ENCODE measurements at places on chromosomes 12 and 14.

- DNase-seq, result no peak
Observed at GRCh38 chr14:93951635-93952540, 24.5 kb downstream of the ASB2 start.

DNA sequence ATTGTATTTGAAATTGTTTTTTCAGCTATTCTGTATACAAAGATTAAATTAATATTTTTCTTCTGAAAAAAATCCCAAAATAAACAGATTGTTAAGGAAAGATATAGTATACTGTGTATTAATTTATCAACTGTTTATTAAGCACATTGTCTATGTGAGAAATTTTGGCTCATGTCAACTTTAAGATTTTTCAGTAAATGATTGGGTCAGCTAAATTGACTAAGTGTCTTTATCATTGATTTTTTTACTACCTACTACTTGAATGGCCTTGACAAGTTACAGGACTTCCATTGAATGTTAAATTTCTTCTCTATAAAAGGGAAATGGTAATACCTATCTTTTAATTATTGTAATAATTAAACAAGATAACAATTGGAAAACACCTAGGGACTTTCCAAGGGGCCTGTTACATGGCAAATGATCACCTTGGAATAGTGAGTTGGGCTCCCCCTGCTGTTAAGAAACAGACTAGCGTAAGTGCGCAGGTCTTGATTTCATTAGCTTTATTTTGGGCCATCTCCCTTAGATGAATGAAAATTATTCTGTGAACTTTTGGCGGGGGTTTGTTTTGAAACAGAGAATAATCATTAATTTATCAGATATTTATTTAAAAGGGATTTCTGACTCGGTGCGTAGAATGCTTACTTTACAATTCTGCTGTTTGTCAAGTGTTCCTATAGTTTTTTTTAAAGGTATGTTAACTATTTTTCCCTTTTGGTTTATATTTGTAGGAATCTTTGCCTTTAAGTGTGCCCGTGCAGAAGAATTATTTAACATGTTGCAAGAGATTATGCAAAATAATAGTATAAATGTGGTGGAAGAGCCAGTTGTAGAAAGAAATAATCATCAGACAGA lies 14.5 kb upstream of the CCT2 start:
- peak; percentile 3 for DNase-seq

DNA sequence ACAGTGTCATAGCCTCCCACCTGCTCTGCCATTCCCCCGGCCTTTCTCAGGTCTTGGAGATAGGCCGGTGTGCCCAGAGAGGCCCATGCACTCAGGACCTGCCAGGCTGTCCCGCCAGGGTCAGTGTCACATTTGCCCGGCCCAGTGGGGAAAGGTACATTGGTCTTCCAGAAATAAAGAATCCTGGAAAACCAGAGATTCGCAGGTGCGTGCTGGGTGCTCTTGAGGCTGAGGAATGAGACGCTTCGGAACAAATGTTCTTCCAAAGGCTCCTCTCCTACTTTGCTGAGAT lies 205.8 kb upstream of the RTL1 start:
- no peak for DNase-seq

DNA sequence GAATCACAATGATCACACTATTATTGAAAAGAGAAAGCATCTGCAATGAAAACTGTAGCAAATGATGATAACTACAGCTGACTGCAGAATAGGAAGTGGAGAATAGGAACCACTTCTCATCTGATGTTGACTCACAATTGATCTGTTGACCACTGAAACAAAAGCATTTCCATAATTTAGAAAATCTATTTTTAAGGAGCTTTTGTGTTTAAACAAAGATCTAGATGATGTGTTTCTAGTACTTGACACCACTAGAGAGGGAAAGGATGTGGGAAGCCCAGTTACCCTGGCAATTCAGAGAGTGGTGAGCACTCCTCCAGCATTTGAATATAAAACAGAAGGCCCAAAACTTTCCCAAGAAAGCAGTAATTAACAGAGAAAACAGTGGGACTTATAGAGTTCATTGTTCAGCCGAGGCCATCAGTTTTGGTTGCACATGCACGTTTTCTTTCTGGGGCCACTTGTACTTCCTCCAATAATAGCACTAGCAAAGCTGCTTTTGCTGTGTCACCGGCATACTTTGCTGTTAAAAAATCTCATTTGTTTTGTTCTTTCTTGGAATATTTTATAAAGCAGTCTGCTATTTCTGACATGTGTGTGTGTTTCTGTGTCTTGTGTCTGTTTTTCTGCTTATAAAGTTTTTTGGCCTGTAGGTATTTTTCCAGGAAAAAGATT lies 76.1 kb upstream of the HECTD1 start:
- DNase-seq, result no peak

- DNase-seq, result no peak
Observed at GRCh38 chr12:59059088-59059935, 139.0 kb upstream of the LRIG3 start.

- no peak for DNase-seq
Observed at GRCh38 chr12:11136075-11136474, 1.6 kb upstream of the TAS2R30 start.

GRCh38 chr12:16586350-16587109 lies 19.4 kb downstream of the LMO3 start:
- DNase-seq, result no peak

- no peak for DNase-seq
Observed at GRCh38 chr12:3129301-3130056, 52.3 kb downstream of the TSPAN9 start.

Data from stimulated activated CD4-positive, alpha-beta T cell treated with anti-CD3 and anti-CD28 coated beads, TNF-alpha, amount 100 ng/mL, for 1 hour (primary cell).